Esophagus muscularis mucosa (tissue), 4 donors: ENCODE measurements at places on chromosomes 5 and 9.

GRCh38 chr9:27722866-27723265, 149.6 kb upstream of the C9orf72 start:
- H3K27me3 ChIP-seq, result no peaks in the 10 kb centered on the region
- H3K4me1 ChIP-seq, result no peaks in the 10 kb centered on the region
- H3K4me3 ChIP-seq, result no peak overlapping the region
- no peak overlapping the region for H3K27ac ChIP-seq
- DNase-seq, result no peak
- no peaks in the 10 kb centered on the region for H3K36me3 ChIP-seq

DNA sequence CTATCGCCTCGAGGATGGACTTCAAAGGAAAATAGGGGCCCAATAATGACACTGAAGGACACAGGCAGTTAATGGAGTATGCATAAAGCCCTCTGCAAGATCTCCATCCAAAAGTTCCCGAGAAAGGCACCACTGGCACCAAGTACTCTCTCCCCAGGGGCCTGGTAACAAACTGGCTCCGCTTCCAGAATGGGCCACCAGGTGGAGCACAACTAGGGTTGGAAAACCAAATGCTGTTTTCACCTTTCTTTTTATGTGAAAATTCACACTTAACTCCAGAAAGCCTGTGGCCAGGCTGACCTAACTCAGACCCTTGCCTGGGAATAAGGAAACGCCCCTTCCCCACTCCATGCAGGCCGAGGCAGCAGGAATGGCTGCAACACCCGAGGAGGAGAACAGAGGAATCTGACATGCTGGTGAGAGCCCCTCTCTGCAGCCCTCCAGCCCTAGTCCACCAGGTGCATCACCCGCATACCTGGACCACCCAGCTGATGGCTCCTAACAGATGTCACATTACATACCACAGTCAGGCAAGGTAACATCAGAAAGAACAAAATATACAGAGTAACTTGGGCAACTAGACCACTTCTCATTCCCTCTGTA, 42.8 kb downstream of the CAMSAP1 start:
- no peaks in the 10 kb centered on the region for H3K27me3 ChIP-seq
- DNase-seq, result no peak
- no peak overlapping the region for H3K4me3 ChIP-seq
- H3K4me1 ChIP-seq, result peaks cover 10% of the 10 kb centered on the region
- H3K27ac ChIP-seq, result no peak overlapping the region

DNA sequence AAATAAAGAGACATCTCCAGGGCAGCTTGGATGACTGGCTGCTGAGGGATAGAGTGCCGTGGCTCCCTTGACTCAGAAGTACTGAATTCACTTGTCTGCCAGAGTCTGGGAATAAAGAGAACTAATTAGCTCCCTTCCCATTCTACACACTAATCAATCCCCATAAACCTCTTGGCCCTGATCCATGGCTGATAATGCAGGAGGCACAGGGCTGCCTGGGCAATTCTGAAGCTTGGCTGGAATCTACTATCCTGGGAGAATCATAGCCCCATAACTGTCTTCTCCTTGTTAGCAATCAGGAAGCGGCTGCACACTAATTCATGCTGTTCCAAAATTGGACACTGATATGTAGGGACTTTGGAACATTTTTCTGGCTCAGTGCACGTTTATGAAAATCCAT, 197.7 kb downstream of the PTTG1 start:
- DNase-seq, result no peak
- H3K4me1 ChIP-seq, result no peaks in the 10 kb centered on the region
- no peak overlapping the region for H3K4me3 ChIP-seq
- no peak overlapping the region for H3K27ac ChIP-seq

DNA sequence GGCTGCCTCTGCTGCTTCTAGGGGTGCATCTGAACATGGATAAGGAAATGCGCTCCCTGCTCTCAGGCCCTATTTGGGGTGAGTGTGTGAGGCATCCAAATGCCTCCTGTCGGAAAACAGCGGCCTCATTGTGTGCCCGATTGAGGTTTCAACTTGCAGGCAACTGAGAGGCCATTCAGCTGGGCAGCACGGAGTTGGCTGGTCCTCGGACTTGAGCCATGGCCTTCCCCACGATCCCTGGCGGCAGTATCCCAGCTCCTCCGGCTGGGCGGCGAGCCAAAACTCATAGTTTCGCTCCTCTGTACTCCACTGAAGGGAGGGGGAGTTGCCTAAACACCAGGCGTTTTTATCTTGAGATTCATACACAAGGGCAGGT, 597.3 kb upstream of the SGCD start:
- H3K4me1 ChIP-seq, result peaks cover 29% of the 10 kb centered on the region
- H3K27me3 ChIP-seq, result peaks cover 25% of the 10 kb centered on the region
- no peak for DNase-seq
- H3K27ac ChIP-seq, result no peak overlapping the region
- H3K4me3 ChIP-seq, result peak overlapping the region; percentile 61
- no peaks in the 10 kb centered on the region for H3K36me3 ChIP-seq

DNA sequence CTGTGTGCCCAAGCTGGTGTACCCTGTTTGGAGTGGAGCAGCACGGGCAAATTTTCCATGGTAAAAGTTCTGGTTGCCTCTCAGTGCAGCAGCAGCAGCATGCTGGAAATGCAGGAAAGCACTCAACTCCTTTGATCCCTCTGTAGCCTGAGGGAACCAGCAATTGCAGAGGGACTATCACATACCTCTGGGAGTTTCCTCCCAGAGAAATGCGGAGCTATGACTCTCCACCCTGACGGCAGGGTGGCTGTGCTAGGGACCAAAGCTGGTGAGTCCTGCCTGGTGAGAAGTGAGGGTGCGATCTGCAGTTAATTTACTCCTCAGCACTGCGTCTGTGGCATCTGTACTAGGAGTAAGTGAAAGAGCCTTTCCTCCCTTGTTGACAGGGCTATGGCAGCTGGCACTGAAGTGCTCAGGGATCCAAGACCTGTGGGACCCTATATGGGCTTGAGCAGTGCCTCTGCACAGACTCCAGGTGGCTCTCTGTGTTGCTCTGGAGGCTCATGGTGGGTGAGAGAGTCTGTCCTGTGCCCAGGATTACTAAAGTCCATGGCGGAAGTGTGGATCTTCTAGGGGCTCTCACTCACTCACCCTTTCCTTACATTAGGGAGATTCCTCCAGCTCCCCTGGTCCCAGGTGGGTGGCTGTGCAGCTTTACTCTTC, 601.2 kb upstream of the TYRP1 start:
- DNase-seq, result no peak
- no peaks in the 10 kb centered on the region for H3K36me3 ChIP-seq
- H3K4me1 ChIP-seq, result no peaks in the 10 kb centered on the region
- no peak overlapping the region for H3K4me3 ChIP-seq
- H3K27ac ChIP-seq, result no peak overlapping the region

DNA sequence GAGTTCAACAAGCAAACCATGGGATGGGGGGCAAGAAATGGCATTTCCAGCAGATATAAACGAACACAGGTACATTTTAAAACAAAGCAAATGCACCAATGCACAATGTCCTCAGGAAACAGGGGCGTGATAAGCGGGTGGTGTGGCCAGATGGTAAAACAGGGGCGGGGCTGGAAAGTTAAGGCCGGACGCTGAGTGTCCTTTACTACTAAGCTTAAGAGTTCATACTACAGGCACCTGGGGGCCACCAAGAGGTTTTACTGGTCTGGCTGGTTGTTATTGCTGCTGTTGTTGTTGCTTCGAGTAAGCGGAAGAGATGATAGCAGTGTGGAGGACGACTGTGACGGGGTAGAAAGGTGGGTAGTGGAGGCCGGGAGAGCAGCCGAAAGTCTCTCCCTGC, 99.8 kb downstream of the ATPSCKMT start:
- H3K27ac ChIP-seq, result no peak overlapping the region
- H3K27me3 ChIP-seq, result peaks cover 10% of the 10 kb centered on the region
- DNase-seq, result no peak
- H3K4me1 ChIP-seq, result no peaks in the 10 kb centered on the region

GRCh38 chr5:61301341-61302199, 30.5 kb upstream of the ZSWIM6 start:
- no peak for DNase-seq

GRCh38 chr5:132823481-132824050, 6.9 kb downstream of the SHROOM1 start:
- peaks cover 49% of the 10 kb centered on the region for H3K4me1 ChIP-seq
- peaks cover 20% of the 10 kb centered on the region for H3K36me3 ChIP-seq
- no peak for DNase-seq
- peak overlapping the region; percentile 40 for H3K4me3 ChIP-seq
- no peak overlapping the region for H3K27ac ChIP-seq
- no peaks in the 10 kb centered on the region for H3K27me3 ChIP-seq

DNA sequence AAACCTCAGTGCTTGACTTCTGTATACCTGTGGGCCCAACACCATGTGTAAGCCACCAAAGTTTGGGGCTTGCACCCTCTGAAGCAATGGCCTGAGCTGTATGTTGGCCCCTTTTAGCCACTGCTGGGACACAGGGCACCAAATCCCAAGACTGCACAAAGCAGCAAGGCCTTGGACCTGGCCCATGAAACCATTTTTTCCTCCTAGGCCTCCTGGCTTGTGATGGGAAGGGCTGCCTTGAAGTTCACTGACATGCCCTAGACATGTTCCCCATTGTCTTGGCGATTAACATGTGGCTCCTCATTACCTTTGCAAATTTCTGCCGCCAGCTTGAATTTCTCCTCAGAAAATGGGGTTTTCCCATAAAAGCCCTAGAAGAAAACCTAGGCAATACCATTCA, 345.5 kb downstream of the MLLT3 start:
- H3K27me3 ChIP-seq, result no peaks in the 10 kb centered on the region
- no peaks in the 10 kb centered on the region for H3K36me3 ChIP-seq
- DNase-seq, result no peak
- H3K27ac ChIP-seq, result no peak overlapping the region

DNA sequence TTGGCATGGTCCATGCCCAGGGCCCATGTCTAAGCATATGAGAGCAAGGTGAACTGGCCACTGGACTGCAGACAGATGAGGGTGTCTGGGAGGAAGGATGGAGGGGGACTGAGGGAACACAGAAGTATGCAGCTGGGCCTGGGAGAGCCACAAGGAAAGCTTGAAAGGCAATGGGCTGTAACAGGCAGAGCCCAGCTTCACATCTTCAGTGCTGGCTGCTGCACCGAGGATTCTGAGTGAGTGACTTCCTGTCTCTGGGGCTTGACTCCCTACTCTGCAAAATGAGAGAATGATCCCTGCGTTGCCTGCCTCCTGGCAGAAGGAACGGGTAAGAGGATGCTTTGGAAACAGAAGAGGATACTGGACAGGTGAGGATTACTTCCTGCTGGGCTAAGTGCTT, 29.0 kb downstream of the COL15A1 start:
- peaks cover 62% of the 10 kb centered on the region for H3K4me1 ChIP-seq
- H3K36me3 ChIP-seq, result no peaks in the 10 kb centered on the region
- no peak overlapping the region for H3K4me3 ChIP-seq
- peak overlapping the region; percentile 89 for H3K27ac ChIP-seq
- DNase-seq, result no peak
- no peaks in the 10 kb centered on the region for H3K27me3 ChIP-seq

- no peak overlapping the region for H3K4me3 ChIP-seq
- no peak for DNase-seq
- no peaks in the 10 kb centered on the region for H3K27me3 ChIP-seq
- H3K36me3 ChIP-seq, result no peaks in the 10 kb centered on the region
Observed at GRCh38 chr5:37882636-37883035, 42.8 kb upstream of the GDNF start.

DNA sequence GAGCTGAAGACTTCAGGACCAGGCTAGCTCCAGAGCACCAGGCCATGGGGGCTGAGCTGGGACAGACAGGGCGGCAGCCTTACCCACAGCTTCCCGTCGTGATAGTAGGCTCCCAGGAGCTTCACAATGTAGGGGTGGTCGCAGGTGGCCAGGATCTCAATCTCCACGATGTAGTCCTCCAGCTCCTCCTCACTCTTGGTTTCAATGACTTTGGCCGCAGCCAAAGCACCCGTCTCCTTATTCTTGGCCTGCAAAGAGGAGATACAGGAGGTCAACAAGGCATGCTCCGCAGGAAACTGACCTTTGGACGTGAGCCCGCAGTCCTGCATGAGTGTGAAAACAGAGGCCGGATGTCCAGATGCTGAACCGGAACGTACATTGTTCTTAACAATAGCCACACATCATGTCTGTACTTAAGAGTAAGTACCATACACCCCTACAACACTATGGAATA, 31.5 kb downstream of the STK10 start:
- no peak overlapping the region for H3K4me3 ChIP-seq
- no peak for DNase-seq
- no peak overlapping the region for H3K27ac ChIP-seq
- peaks cover 10% of the 10 kb centered on the region for H3K4me1 ChIP-seq

GRCh38 chr9:2016408-2017330, 1.5 kb downstream of the SMARCA2 start:
- DNase-seq, result peak; percentile 93
- no peaks in the 10 kb centered on the region for H3K27me3 ChIP-seq
- peak overlapping the region; percentile 95 for H3K4me3 ChIP-seq
- H3K36me3 ChIP-seq, result no peaks in the 10 kb centered on the region

GRCh38 chr5:155316070-155316714, 302.6 kb downstream of the KIF4B start:
- H3K4me1 ChIP-seq, result no peaks in the 10 kb centered on the region
- H3K36me3 ChIP-seq, result no peaks in the 10 kb centered on the region
- DNase-seq, result no peak
- no peaks in the 10 kb centered on the region for H3K27me3 ChIP-seq
- H3K4me3 ChIP-seq, result no peak overlapping the region

DNA sequence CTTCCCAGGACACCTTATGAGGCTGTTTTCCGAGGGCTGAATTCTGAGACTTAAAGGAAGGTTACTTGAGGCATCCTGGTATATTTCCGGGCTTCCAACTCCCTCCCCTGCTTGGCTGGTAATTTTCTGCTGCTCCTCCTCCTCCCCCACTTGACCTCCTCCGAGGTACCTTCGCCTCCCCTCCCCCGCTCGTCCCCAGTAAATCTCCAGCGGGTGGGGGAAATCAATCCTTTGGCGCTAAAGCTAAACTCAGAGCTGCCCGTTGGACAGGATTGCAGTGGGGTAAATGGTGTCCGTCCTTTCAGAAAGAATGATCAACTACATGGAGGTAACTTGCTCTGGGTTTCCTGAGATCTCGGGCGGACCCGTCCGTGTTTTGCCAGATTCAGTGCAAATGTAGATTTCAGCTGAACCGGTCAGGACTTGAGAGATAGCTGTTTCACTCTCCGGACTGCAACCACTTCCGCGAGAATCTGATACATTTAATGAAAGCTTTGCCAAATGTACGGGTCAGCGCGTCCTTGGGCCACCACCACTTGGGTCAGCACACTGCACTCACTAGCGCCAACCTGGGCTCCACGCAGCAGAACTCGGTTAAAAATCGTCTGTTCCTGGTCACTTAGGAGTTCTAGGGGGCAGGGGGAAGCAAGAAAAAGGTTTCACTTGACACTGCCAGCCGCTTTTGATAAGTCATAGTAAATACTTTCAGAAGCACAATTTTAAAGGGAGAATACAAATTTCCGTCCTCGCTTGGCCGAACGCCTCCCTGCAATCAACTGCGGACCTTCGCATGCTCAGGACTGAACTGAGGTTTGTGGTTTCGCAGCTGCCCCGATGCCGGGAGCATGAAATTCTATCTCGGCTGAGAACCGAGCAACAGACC, 4.6 kb upstream of the ISL1 start:
- H3K27ac ChIP-seq, result no peak overlapping the region
- H3K27me3 ChIP-seq, result peaks cover 88% of the 10 kb centered on the region
- H3K36me3 ChIP-seq, result no peaks in the 10 kb centered on the region
- H3K4me3 ChIP-seq, result peak overlapping the region; percentile 30
- no peak for DNase-seq
- peaks cover 41% of the 10 kb centered on the region for H3K4me1 ChIP-seq

- H3K4me3 ChIP-seq, result no peak overlapping the region
- peak overlapping the region; percentile 83 for H3K27ac ChIP-seq
- DNase-seq, result peak; percentile 91
- H3K36me3 ChIP-seq, result no peaks in the 10 kb centered on the region
Observed at GRCh38 chr5:140322751-140323731, 20.1 kb upstream of the PFDN1 start.
